Activated CD4-positive, alpha-beta T cell treated with anti-CD3 and anti-CD28 coated beads, Interleukin-2, amount 10 ng/mL, durations not matched to agents 24 days and 14 days (primary cell): ENCODE measurements at places on chromosomes 2 and 18. TPM values are rescaled to one million over a fixed set of nuclear protein-coding genes. Genes with fewer than 3 reads are reported as not detected.

Gene MAL
- total RNA-seq: 166 and 167 TPM in 2 replicates

Gene SPC25
- 22.5 and 22.8 TPM in 2 replicates for total RNA-seq

Gene RRM2
- total RNA-seq: 378 and 383 TPM in 2 replicates

Gene EMILIN1
- total RNA-seq: 1.1 and 1.4 TPM in 2 replicates

Gene FSHR
- not detected in 2 replicates for total RNA-seq

Gene CTAGE1
- total RNA-seq: not detected in 2 replicates

Gene G6PC2
- not detected in 2 replicates for total RNA-seq

Gene ATP5F1A
- 440 and 443 TPM in 2 replicates for total RNA-seq

Gene KATNAL2
- 0.40 TPM in 1 of 2 replicates, not detected in the other for total RNA-seq

Gene L3MBTL4
- 0.26 and 0.28 TPM in 2 replicates for total RNA-seq

Gene DYSF
- total RNA-seq: 0.36 TPM in 1 of 2 replicates, not detected in the other

DNA sequence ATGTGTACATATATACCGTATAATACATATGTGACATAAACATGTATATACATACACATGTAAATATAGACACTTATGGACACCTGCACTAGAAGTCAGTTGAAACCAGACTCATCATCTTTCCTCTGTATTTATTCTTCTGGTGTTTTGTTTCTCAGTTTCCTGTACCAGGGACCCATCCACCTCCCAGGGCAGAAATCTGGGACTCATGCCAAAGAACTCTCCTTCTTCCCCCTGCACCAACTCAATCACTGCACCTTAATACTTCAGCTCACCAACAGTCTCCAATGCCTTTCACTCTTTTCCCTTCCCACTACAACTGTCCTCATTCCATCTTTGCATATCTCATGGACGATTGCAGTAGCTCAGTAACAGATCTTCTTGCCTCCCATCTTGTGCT is 428.0 kb downstream of the FBXO15 start:
- no peak for DNase-seq

GRCh38 chr2:239747274-239747673 is 277.9 kb downstream of the NDUFA10 start:
- no peak for DNase-seq

DNA sequence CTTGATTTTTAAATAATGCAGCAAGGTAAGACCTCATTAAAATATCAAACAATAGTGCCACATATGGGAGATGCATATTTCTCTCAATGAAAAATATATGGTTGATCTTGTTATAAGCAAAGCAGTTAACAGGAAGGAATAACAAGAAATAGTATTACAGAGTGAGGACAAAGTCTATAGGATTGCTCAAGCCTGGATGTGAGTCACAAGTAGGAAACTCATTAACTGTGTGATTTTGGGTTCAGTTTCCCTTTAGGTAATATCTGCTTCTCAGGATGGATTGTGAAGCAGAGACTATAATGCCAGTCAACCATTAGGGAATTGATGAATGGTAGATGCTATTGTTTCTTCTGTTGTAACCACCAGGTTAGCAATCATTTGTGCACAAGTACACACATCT is 42.9 kb upstream of the SPHKAP start:
- DNase-seq: no peak

DNA sequence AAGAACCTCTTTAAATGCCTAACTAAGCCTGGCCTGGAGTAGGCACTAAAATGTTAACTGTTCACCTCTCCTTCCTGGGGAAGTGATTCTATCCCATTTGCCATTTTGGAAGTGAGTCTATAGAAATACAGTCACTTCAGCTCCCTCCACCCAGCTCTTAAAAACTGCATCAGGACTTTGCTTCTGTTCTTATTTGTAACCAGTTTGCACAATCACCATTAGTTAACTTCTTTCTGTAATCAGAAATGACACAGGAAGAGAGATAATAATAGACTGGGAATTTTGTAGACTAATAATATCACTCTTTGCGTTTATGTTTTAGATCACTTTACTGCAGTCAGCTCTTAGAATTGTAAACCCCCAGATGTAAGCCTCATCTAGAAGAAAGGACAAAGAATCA is 16.0 kb upstream of the MARCO start:
- DNase-seq: no peak

GRCh38 chr18:8847066-8847755 is 141.9 kb downstream of the MTCL1 start:
- no peak for DNase-seq

DNA sequence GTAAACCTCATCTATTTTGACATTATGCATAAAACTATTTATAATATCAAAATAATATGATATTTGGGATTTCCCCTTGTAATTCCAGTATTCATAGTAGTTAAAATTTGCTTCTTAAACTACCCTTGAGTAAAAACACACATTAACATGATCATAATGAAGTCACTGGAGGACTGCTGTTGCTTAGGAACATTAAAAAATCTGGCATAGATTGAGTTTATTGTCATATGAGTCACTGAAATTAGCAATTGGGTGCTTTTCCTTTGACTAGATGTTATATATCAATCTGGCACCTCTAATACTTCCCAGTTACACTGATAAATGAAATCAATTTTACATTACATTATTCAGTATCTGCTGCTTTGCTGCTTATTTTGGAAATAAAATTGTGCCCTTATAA is 57.0 kb upstream of the ZC3H15 start:
- DNase-seq: no peak

DNA sequence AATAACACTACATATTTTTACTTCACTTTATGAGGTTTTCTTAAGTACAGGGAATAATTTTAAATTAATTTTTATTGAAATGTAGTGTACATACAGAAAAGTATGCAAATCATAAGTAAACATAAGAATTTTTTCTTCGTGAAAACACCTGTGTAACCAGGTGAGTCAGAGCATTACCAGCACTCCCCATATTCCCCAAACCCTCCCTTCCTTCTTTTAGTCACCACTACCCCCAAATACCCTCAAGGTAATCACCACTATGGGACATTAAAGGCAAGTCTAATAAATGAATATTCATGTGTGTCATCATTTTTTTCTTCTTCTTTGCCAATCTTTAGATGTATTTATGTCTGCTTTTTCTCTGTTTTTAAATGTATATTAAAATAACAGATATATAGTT is 139.9 kb upstream of the LTBP1 start:
- DNase-seq: no peak

- no peak for DNase-seq
These were observed 300.2 kb downstream of the ASXL3 start for GRCh38 chr18:33878213-33878612.

DNA sequence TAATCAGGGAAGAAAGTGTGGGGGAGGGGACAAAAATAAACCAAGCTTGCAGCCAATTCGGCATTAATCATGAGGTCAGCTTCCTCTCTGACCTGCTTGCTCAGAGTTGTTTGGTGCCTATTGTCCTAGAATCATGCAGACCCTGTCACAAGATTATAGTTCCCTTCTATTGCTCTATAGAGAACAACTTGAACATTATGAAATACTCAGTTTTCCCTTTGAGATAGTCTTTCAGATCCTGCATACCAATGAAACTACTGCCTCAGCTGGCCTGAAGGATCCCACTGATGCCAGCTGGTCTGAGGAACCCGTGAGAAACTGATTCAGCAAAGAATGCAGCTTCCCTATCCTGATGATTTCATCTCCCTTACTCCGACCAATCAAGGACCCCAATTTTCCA is 955 bp upstream of the BBS5 start:
- no peak for DNase-seq

- DNase-seq: no peak
These were observed 387.9 kb upstream of the MYT1L start for GRCh38 chr2:2719015-2719414.

GRCh38 chr18:49223837-49224529 is 236.5 kb downstream of the DYM start:
- no peak for DNase-seq

DNA sequence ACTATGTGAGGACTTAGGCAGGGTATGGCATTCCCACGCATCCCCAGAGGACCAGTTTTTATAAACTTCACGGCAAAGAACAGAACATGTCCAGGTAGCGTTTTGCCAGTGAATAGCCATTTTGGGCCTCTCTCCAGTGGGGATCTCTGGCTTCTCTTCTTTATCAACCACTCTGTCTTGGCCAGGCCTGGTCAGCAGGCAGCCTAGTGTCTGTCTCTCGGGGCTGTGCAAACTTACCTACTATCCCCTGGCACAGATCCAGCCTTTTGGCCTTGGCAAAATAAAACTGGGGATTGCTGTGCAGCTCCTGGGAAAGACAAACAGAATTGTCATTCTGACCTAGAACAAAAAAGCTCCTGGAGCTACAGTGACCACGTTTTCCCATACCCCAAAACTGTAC is 14.5 kb downstream of the CAPN14 start:
- DNase-seq: peak; percentile 38

GRCh38 chr18:43435851-43436250 is 158.6 kb upstream of the SYT4 start:
- DNase-seq: no peak

DNA sequence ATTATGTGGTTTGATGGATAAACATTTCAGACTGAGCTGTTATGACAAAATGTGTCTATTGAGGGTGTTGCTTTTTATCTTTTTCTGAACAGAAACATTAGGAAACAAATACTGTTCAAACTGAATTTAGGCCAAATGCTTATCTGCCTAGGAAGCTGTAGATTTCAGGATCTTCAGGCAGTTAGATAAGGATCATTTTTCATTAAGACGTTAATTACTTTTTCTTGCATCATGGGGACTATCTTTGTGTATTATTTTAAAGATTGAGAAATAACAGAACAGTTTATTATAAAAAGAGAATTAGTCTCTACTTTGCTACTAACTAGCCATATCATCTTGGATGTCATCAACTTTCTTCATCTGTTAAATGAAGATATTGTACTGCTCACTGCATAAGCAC is 107.5 kb downstream of the TTC27 start:
- no peak for DNase-seq

DNA sequence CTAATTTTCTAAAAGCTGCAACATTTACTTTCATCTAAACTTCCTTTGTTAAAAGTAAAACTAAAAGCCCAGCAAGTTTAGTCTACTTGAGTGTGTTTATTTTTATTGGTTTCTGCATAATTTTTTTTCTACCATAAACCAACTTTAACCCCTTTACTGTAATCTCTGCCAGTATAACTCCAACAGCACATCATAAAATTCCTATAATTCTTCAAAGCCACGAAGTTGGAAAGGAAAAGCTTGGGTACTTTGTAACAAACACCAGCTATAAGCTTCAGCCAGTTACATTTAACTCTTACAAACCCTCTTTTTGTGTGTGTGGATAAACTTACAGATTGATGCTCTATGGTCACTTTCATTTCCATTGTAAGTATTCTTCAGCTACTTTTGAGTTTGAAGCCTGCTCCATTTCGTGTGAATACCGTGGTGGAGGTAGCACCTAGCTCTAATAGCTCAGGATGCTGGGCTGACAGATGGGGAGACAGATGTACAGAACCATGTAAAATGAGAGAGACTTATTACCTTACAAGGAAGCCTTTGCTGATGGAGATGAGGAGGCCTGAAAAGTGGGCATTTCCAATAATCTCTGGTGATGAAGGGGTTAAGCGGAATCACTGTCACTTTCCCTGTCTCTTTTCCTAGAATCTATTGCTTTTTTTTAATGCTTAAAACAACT is 42.5 kb downstream of the ZEB2 start:
- no peak for DNase-seq

- DNase-seq: no peak
These were observed 202.8 kb downstream of the VAPA start for GRCh38 chr18:10116574-10116973.

DNA sequence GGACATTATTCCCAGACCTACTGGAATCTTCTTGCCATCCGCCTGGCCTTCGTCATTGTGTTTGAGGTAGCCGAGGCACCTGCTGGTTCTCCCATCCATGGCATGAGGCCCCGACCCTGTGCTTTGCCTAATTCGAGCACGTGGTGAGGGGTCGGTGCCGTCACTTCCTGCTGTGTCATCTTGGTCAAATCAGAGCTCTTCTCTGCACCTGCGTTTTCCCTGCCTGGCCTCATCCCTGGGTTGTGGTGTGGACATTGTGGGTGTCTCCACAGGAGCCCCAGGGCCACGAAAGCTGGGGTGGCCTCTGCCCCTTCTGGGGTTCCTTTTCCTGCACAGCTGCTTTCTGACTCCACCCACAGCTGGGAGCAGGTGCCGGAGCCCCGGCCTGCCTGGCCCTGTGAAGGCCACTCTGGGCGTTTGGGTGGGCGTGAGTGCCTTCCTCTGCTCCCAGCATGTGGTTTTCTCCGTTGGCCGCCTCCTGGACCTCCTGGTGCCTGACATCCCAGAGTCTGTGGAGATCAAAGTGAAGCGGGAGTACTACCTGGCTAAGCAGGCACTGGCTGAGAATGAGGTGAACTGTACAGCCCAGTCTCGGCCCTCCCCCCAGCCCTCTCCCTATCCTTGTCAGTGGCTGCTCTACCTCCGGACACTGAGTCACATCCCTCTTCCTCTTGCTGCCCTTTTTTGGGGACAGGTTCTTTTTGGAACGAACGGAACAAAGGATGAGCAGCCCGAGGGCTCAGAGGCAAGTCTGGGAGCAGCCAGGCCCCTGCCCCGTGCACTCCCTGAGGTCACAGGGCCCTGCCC is 34.9 kb downstream of the ANO7 start:
- DNase-seq: no peak

DNA sequence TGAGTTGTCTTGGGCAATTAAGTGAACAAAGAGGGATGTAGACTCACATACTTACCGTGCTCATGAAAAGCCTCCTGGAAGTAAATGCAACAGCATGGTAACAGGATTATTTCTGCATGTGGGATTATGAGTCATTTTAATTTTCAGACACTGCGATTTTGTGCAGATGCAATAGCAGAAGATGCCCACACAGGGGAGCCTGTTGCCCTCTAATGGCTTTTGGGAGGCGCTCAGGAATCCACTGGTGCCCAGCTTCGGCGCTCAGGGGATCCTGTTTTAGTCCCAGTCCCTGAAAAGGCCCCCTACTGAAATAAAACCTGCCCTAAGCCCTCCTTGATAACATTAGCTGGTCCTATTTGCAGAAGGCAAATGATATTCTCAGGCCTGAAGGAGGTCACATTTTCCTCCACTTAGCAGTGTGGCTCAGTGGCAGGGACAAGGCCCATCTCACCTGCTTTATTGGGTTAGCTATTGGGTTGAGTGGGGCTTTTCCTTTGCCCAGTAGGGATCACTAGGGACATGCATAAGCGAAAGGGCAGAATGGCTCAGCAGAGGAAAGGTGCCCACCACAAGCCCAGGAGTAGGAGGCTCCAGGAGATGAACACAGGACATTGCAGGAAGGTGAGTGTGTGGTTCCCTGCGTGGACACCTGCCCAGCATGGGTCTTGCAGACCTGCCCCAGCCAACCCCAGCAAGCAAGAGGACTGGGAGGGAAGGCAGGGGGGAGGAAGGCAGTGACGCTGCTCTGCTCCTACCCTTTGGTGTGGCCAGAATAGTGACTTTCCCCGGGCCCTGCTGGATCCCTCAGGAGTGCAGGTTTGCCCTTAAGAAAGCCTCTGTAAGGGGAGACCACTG is 26.5 kb upstream of the KCNS3 start:
- DNase-seq: peak; percentile 75
